ENCODE measurements at places on chromosomes 7 and 10.

GRCh38 chr7:18306696-18307095, 188.9 kb upstream of the HDAC9 start:
- no peak for DNase-seq

GRCh38 chr7:156735851-156736250, 95.3 kb downstream of the RNF32 start:
- no peak for DNase-seq

- no peak for DNase-seq
Observed at GRCh38 chr7:146874722-146875121, 758.1 kb downstream of the CNTNAP2 start.

DNA sequence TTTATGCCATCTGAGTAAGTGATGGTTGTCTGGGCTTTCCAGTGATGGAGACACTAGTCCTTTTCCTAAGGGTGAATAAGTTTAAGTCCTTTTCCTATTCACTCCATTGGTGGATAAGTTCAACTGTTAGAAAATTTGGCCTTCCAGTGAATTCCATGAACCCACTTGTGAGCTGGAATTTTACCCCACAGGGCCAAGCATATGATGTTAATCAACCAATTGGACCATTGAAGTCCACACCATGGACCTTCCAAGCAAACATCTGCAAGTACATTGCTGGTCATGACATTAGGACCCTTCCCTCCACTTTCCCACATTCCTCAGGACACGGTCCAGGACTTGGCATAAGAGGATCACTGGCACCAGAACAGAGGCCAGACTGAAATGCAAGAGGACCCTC, 381.4 kb downstream of the RPS24 start:
- no peak for DNase-seq

- peak; percentile 49 for DNase-seq
Observed at GRCh38 chr10:124049484-124049883, 43.9 kb downstream of the CHST15 start.

DNA sequence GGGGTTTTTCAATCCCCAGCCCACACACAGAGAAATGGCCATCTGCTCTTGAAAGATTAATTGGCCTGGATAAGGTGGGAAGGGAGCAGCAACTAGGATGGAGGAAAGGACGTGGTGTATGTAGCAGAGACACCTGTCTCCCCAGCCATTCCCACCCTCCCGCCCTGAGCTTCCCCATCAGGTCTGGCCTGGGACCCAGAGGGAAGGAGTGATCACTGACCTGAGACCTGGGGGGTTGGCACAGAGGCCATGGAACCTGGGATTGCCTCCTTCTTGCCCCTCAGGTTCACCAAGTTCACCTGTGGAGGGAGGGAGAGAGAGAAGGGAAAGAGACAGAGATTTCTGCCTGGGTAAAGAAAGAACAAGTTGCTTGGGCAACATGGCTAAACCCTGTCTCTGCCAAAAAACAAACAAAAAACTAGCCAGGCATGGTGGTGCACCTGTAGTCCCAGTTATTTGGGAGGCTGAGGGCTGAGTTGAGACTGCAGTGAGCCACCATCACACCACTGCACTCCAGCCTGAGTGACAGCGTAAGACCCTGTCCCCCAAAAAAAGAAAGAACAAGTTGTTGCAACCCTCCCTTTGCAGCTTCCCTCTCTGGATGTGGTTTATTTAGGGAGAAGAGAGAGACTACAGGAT, 11.3 kb upstream of the TRPV6 start:
- DNase-seq = no peak

GRCh38 chr10:29012926-29013554, 275.8 kb upstream of the LYZL1 start:
- DNase-seq = no peak

DNA sequence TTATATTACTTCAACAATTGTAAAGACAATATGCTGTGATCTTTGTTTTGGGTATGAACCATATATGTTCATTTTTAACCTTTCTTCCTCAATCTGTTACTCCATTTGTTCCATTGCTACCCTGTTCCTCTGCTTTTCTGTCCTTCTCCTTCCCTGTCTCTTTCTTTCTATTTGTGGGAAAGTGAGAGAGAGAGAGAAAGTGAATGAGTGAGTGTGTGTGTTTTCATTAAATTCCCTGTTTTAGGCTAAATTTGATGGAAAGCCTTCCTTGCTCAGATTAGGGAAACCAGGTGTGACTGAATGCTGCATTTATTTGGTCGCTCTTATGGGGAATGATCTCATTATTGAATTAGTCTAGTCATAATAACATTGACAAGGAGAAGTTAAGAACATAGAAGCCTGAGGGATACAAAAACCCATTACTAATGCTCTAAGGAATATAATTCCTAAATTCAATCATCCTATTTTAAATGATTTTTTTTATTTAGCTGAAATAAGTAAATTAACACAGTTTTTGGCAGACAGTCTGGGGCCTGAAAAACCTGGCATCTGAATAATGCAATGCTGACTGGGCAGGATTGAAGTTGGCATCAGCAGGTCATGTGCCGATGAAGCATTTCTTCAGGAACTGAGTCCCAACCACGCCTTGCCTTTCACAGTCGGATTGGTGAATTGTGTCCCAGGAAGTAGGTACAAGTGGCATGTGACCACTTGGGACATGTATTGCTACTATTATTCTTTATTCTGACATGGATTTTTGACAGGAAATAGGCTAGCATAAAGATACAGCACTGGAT, 117.6 kb upstream of the LRGUK start:
- no peak for DNase-seq

DNA sequence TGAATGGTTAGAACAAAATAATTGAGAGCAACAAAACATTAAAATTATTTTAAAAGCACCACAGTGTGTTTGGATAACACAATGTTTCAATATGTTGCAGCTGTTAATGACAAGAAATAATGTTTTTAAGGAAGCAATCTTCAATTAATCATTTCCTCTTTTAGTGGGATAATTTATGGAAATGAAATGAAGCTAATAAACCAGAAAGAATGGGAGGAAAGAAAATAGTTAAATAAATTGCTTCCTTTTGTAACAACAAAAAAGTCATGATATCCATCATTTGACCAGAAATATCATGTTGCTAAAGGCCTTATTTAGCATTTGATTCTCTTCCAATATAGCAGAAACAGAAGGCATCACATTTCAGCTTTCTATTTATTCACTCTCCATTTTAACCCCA, 224.5 kb downstream of the SEMA3A start:
- DNase-seq = no peak

DNA sequence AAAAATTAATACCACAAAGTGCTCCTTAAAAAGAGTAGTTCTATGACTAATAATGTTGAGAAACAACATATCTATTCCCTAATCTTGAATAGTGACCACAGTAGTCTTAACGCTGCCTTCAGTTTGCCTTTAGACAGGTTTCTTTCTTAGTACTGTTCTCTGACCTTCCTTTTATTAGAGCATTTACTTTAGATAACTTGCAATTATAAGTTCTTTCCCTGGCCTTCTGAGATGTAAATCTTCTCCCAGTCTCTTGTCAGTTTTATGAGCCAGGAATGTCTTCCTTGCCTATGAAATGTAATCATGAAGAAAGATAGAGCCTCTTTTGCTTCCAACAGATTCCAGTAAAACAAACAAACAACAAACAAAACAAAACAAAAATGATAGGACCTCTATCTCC, 1119.8 kb upstream of the LRRTM3 start:
- no peak for DNase-seq

- DNase-seq = no peak
Observed at GRCh38 chr10:51137756-51138529, 63.7 kb downstream of the PRKG1 start.

DNA sequence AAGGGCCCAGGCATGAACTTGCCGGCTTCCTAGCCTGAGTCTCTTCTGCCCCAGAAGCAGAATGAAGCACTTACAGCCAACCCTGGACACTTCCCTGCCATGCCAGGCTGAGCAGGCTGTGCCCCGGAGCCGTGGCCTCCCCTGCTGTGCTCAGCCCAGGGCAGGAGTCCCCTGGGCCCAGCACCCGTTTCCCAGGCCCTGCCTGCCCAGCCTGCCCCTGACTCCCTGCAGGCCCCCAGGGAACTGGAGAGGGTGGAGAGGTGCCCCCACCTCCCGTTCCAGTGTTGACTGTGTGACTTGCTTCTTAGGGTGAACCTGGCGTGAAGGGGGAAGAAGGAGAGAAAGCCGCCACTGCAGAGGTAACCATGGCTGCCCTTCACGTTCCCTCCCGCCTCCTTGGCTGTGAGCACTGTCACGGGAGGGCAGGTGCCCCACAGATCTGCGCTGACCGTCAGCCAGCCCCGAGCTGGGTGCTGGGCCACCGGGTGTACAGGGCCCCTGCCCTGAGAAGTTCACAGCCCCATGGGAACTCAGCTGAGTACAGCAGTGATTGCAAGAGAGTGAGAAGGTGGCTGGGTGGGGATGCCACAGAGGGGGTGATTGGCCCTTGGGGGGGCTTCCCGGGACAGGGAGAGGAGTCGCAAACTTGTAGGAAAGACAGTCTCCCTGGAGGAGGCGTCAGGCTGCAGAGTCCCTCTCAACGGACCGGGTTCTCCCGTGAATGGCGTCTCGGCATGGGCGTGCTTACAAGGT, 75.9 kb downstream of the MYL10 start:
- DNase-seq = no peak

Data from ACHN (cell line).